Activated CD8-positive, alpha-beta memory T cell treated with anti-CD3 and anti-CD28 coated beads for 36 hours (primary cell): ENCODE measurements at places on chromosomes 11 and 22. TPM values are rescaled to one million over a fixed set of nuclear protein-coding genes. Genes with fewer than 3 reads are reported as not detected.

Gene FLRT1
- not detected for total RNA-seq

Gene TH
- not detected for total RNA-seq

Gene MYO7A
- not detected for total RNA-seq

Gene APOC3
- total RNA-seq = not detected

Gene RAB38
- total RNA-seq = 4.7 TPM
